ENCODE measurements at places on chromosomes 2 and 18.
A peak's percentile ranks its signal among the peaks of the same experiment; 100 is the strongest.

GRCh38 chr2:85705680-85706039 is 11.5 kb downstream of the GNLY start:
- no peaks in the 10 kb centered on the region for H3K36me3 ChIP-seq
- H3K4me1 ChIP-seq: peaks cover 1% of the 10 kb centered on the region
- H3K27me3 ChIP-seq: peaks cover 3% of the 10 kb centered on the region
- H3K4me3 ChIP-seq: no peak overlapping the region
- no peak overlapping the region for H3K27ac ChIP-seq
- DNase-seq: no peak

GRCh38 chr2:109185338-109185737 is 56.3 kb downstream of the SH3RF3 start:
- no peak overlapping the region for H3K27ac ChIP-seq
- no peaks in the 10 kb centered on the region for H3K27me3 ChIP-seq
- H3K4me3 ChIP-seq: no peak overlapping the region
- peaks cover 14% of the 10 kb centered on the region for H3K36me3 ChIP-seq

DNA sequence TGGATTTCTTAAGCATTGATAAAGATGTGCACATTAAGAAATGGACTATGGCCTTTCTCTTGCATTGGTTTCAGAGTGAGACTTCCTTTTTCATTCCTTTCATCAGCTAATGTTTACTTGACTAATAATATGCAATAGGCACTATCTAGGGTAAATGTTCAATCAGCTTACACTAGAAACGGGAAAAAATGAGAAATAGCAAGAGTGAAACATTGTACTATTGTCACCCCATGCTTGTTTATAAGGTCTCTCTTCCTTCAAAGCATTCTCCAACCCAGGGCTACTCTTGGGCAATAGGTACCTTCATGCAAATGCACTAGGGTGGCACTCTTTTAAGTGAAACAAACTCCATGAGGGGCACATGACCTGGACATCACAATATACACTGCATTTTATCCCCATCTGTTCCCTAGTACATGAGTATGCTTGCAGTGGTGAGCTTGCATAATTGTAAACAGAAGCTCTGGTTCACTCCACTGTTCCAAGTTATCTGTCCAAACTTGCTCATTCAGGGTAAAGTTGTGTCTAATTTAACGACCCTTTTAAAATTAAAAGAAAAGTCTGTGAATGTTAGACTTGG is 402.3 kb downstream of the ERBB4 start:
- H3K4me3 ChIP-seq: no peak overlapping the region
- no peak overlapping the region for H3K27ac ChIP-seq
- no peaks in the 10 kb centered on the region for H3K36me3 ChIP-seq
- H3K4me1 ChIP-seq: no peaks in the 10 kb centered on the region

- no peak for DNase-seq
- H3K4me1 ChIP-seq: peaks cover 42% of the 10 kb centered on the region
- H3K36me3 ChIP-seq: no peaks in the 10 kb centered on the region
- H3K4me3 ChIP-seq: no peak overlapping the region
Observed at GRCh38 chr2:12304564-12305171, 412.1 kb upstream of the TRIB2 start.

DNA sequence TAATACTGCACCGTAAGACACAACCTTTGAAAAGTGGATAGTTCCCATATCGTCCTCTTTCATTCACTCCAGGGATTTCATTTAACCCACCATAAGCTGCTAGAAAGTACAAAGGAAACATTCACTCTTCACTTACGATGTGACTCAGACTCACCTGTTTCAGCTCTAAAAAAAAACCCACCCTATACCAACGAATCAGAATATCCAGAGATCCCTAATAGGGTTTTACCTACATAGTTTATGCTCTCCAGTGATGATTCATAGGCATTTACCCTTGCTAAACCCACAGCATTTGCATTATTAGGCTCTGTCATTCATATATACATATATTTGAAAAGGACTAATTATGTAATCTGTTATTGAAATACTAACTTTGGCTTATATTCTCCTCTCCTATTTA is 60.2 kb downstream of the PRPF40A start:
- H3K4me1 ChIP-seq: no peaks in the 10 kb centered on the region
- no peak for DNase-seq
- H3K4me3 ChIP-seq: no peak overlapping the region
- peaks cover 8% of the 10 kb centered on the region for H3K36me3 ChIP-seq
- no peak overlapping the region for H3K27ac ChIP-seq
- no peaks in the 10 kb centered on the region for H3K27me3 ChIP-seq

- peak; percentile 55 for DNase-seq
- no peaks in the 10 kb centered on the region for H3K36me3 ChIP-seq
- H3K27me3 ChIP-seq: no peaks in the 10 kb centered on the region
- H3K27ac ChIP-seq: peak overlapping the region; percentile 100
- peaks cover 88% of the 10 kb centered on the region for H3K4me1 ChIP-seq
Observed at GRCh38 chr2:28623582-28624405, 127.8 kb upstream of the PPP1CB start.

- no peak overlapping the region for H3K4me3 ChIP-seq
- DNase-seq: no peak
- peaks cover 3% of the 10 kb centered on the region for H3K36me3 ChIP-seq
- H3K27ac ChIP-seq: no peak overlapping the region
- no peaks in the 10 kb centered on the region for H3K4me1 ChIP-seq
Observed at GRCh38 chr18:76558881-76559667, 64.0 kb upstream of the ZNF516 start.

GRCh38 chr18:23943104-23943503 is 71.5 kb upstream of the TTC39C start:
- peak overlapping the region; percentile 69 for H3K4me3 ChIP-seq
- H3K27ac ChIP-seq: peak overlapping the region; percentile 55
- no peaks in the 10 kb centered on the region for H3K36me3 ChIP-seq
- DNase-seq: no peak
- peaks cover 28% of the 10 kb centered on the region for H3K4me1 ChIP-seq

DNA sequence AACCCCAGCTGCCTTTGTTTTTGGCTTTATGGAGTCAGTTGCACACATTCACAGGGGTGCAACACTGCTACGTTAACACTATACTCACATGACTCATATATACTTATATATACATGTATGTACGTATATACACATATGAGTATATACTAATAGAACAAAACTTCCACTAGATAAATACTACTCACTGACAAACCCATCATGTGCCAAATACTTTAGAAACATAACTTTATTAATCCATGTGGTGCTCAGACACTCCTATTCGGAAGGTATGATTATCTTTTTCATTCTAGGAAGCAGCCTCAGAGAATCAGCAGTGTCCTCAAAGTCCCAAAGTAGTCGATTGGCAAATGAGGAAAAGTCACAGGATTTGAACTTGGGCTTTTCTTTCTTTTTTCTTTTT is 7.9 kb downstream of the PMAIP1 start:
- DNase-seq: no peak
- peaks cover 8% of the 10 kb centered on the region for H3K4me1 ChIP-seq
- H3K36me3 ChIP-seq: peaks cover 3% of the 10 kb centered on the region
- H3K4me3 ChIP-seq: no peak overlapping the region
- no peaks in the 10 kb centered on the region for H3K27me3 ChIP-seq

- peaks cover 2% of the 10 kb centered on the region for H3K4me1 ChIP-seq
- no peak overlapping the region for H3K4me3 ChIP-seq
- no peak for DNase-seq
- peaks cover 2% of the 10 kb centered on the region for H3K27me3 ChIP-seq
- no peak overlapping the region for H3K27ac ChIP-seq
- no peaks in the 10 kb centered on the region for H3K36me3 ChIP-seq
Observed at GRCh38 chr2:161068670-161069069, 91.6 kb upstream of the TANK start.

- no peak for DNase-seq
- H3K27ac ChIP-seq: no peak overlapping the region
- no peaks in the 10 kb centered on the region for H3K4me1 ChIP-seq
- no peak overlapping the region for H3K4me3 ChIP-seq
- no peaks in the 10 kb centered on the region for H3K36me3 ChIP-seq
Observed at GRCh38 chr2:229652796-229653195, 61.6 kb downstream of the DNER start.

- no peak for DNase-seq
- no peak overlapping the region for H3K27ac ChIP-seq
Observed at GRCh38 chr2:189402932-189403331, 38.3 kb upstream of the WDR75 start.

- no peaks in the 10 kb centered on the region for H3K27me3 ChIP-seq
- no peaks in the 10 kb centered on the region for H3K4me1 ChIP-seq
- no peak overlapping the region for H3K4me3 ChIP-seq
- peaks cover 84% of the 10 kb centered on the region for H3K36me3 ChIP-seq
Observed at GRCh38 chr2:108908713-108909070, 80.3 kb downstream of the EDAR start.

GRCh38 chr2:20624884-20625485 is 25.9 kb downstream of the HS1BP3 start:
- H3K4me3 ChIP-seq: no peak overlapping the region
- peaks cover 5% of the 10 kb centered on the region for H3K36me3 ChIP-seq
- H3K27me3 ChIP-seq: no peaks in the 10 kb centered on the region
- no peak for DNase-seq

- H3K27me3 ChIP-seq: no peaks in the 10 kb centered on the region
- H3K27ac ChIP-seq: no peak overlapping the region
- no peaks in the 10 kb centered on the region for H3K36me3 ChIP-seq
- no peak overlapping the region for H3K4me3 ChIP-seq
- H3K4me1 ChIP-seq: no peaks in the 10 kb centered on the region
Observed at GRCh38 chr2:121690095-121690494, 40.8 kb upstream of the CLASP1 start.

- no peak overlapping the region for H3K4me3 ChIP-seq
- no peaks in the 10 kb centered on the region for H3K36me3 ChIP-seq
- no peak for DNase-seq
- peaks cover 4% of the 10 kb centered on the region for H3K4me1 ChIP-seq
- no peak overlapping the region for H3K27ac ChIP-seq
- no peaks in the 10 kb centered on the region for H3K27me3 ChIP-seq
Observed at GRCh38 chr2:196530910-196531309, 108.6 kb upstream of the CCDC150 start.

- no peaks in the 10 kb centered on the region for H3K4me1 ChIP-seq
- DNase-seq: no peak
- H3K36me3 ChIP-seq: no peaks in the 10 kb centered on the region
Observed at GRCh38 chr18:36595046-36595817, 233.6 kb downstream of the TPGS2 start.

- no peak overlapping the region for H3K4me3 ChIP-seq
- no peaks in the 10 kb centered on the region for H3K36me3 ChIP-seq
- H3K4me1 ChIP-seq: no peaks in the 10 kb centered on the region
- H3K27me3 ChIP-seq: no peaks in the 10 kb centered on the region
- no peak for DNase-seq
Observed at GRCh38 chr2:38765149-38765548, 12.9 kb upstream of the GEMIN6 start.

DNA sequence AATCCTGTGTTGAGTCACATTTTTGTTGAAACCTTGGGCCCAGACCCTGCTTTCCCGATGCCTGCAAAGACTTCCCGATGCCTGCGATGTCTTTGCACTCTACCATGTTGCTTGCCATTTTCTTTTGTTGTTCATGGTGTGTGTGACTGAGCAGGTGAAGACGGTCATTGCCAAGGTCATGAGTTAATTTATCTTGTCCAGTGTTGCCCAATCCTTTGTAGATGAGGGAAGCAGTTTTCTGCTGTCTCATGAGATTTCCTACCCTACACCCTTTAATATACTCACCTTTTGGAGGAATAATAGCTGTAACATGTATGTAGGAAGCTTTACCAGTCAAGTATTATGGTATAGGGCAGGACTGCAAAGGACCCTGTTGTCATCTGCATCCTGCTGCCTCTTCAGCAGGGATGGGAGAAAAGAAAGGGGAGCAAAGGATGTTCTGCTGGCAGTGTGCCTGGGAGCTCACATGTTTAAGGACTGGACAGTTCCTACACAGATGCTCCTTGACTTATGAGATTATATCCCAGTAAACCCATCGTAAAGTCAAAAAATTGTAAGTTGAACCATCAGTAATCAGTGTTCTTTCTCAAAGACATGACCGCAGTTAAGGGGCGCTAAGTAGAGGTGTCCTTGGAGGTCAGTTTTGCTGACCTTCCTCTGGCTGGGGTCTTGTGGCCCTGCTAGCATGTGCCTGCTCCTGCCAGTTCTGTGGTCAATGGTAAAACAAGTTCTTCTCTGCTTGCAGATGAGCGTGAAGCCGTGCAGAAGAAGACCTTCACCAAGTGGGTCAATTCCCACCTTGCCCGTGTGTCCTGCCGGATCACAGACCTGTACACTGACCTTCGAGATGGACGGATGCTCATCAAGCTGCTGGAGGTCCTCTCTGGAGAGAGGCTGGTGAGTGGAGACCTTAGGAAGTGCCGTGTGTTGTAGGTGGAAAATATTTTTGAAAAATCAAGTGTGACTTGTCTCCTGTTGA is 124.8 kb upstream of the EML6 start:
- no peaks in the 10 kb centered on the region for H3K27me3 ChIP-seq
- peak overlapping the region; percentile 95 for H3K27ac ChIP-seq
- DNase-seq: no peak
- peak overlapping the region; percentile 84 for H3K4me3 ChIP-seq

GRCh38 chr18:9356976-9357375 is 22.4 kb downstream of the TWSG1 start:
- no peaks in the 10 kb centered on the region for H3K27me3 ChIP-seq
- no peaks in the 10 kb centered on the region for H3K4me1 ChIP-seq
- H3K4me3 ChIP-seq: no peak overlapping the region
- DNase-seq: no peak

DNA sequence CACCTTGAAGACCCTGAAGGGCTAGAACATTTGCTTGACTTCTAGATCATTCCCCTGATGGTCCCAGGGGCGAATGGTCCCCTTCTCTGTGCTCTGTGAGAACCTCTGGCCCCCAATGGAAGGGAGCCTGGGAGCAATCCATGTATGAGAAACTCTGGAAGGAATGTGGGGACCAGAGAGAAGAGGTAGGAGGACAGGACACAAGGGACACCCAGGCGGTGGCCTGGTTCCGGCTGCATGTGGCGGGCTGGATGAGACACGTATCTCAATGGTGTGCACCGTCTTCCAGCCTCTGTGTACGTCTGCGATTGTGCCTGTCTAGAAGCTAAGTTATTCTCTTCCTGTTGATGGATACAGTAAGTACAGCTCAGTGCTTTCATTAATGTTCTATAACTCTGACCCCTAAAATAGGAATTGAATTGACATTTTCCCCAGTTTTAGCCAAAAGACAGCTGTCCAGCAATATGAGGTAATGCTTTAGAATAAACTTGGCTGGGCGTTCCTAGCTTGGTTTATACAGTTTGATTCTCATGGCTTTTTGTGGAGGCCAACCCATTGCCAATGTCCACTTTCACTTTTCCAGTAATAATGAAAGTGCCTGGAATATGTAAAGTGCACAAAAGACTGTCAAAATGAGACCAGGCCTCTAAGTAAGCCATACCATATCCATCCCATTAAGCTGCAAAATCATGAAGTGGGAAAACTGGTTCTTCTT is 30.1 kb upstream of the COPS8 start:
- DNase-seq: no peak
- peaks cover under 1% of the 10 kb centered on the region for H3K4me1 ChIP-seq
- H3K27ac ChIP-seq: no peak overlapping the region

DNA sequence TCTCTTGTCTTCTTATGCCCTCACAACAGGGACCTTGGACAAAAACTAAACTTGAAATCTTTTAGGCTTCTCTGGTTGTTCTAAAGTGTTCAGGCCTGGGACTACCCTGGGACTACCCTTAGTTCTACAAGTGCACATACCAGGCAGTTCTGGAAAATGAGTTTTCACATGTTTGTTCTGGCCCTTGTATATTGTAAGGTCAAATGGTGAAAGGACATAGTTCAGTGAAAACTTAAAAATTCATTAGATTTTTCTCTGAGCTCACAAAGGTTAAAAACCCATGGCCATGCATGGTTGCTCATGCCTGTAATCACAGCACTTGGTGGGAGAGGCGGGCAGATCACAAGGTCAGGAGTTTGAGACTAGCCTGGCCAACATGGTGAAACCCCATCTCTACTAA is 875.5 kb upstream of the FAM98A start:
- no peaks in the 10 kb centered on the region for H3K4me1 ChIP-seq
- H3K36me3 ChIP-seq: no peaks in the 10 kb centered on the region
- H3K27ac ChIP-seq: no peak overlapping the region
- H3K4me3 ChIP-seq: no peak overlapping the region
- H3K27me3 ChIP-seq: no peaks in the 10 kb centered on the region
- DNase-seq: no peak
